ENCODE measurements at places on chromosomes 2 and 18.

DNA sequence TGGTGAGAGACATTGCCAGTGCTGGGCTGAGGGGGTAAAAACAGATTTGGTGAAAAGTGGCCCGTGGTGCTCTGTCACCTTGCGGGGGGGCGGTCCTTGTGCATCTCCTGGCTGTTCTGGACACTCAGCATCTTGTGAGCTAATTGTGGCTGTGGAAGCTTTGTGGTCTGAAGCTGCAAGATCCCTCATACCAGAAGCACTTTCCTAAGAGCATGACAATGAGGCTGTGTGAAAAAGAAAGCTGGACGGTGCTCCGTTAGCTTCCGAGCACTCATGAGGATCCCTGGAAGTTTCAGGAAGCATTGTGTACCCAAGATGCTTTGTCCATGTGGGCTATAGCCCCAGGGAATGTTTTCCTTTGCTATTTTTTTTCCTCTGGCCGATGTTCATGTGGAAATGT lies 74.5 kb downstream of the CABLES1 start:
- no peak for DNase-seq

DNA sequence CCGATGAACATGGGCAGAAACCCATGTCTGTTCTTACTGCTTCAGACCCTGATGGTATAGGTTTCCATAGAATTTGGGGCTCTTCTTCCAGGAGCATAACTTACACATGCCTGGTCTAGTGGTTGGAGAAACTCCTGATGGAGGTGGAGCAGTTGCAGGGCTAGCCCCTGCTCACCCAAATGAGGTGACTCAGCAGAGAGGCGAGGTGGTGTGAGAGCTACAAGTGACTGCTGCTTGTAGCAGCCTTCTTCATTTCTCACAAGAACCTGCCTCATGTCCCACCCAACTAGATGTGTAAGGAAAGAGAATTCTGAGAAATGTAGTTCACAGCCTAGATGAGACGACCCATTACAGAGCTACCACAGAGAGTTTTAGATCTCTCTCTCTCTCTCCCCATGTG lies 105.3 kb downstream of the ZNF407 start:
- DNase-seq = no peak

GRCh38 chr2:33441235-33441810 lies 35.1 kb upstream of the RASGRP3 start:
- DNase-seq = peak; percentile 51

DNA sequence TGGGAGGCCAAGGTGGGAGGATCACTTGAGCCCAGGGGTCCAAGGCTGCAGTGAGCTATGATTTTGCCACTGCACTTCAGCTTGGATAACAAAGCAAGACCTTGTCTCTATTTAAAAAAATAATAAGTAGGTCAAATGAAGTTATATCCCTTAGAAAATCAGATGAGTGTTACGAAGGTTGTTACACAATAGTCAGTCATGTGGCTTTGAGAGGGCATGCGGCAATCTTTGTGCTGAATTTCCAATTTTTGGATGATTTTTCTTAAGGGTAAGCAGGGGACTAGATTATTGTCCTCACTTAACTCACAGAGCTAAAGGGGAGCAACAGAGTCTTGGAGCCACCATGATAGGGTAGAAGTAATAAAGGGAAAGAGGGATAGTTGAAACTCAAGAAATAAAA lies 71.8 kb downstream of the B3GNT2 start:
- DNase-seq = no peak

DNA sequence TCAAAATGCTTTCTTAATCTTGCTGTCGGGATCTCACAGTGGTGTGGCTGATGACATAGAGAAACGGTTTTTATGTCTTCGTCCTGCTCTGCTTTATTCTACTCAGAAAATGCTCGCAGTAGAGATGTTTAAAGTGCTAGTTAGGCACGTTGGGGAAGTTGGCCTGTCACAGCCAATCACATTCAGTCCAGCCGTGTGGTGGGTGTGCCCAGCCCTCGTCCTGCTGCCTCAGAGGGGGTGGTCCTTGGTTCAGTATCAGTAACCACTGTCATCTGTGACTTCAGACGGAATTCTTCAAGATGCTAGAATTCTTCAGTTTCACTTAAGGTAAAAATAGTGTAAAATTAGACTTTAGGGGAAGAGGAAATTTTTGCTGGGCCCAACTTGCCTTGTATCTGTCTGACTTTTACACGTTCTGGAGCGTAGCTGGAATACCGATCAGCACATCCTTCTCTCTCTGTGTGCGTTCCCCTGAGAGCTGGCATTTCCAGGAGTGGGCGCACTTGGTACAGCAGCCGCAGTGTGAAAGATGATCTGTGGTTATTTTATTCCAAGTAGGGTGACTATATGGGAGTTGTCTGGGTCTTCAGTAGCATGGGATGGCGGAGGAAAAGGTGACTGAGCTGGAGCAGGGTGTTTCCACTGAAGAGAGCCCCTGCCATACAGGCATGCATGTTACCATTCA lies 18.5 kb downstream of the TRAF3IP1 start:
- no peak for DNase-seq

DNA sequence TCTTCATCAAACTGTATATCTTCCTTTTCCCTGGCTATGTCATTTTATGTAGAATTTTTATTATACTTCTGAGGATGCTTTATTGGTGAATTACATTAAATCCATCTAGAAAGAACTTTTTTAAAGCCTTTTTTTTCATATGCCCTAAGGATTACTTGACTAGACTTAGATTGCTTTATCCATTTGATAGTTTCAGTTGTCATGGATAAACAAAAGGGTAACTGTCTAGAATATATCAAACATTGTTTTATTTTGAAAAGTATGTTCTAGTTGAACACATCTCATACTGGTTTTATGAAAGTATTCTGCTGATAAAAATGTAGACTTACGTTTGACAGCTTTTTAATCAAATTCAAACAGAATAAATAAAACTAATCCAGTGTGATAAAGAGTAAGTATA lies 639.8 kb downstream of the ARHGAP15 start:
- DNase-seq = no peak

DNA sequence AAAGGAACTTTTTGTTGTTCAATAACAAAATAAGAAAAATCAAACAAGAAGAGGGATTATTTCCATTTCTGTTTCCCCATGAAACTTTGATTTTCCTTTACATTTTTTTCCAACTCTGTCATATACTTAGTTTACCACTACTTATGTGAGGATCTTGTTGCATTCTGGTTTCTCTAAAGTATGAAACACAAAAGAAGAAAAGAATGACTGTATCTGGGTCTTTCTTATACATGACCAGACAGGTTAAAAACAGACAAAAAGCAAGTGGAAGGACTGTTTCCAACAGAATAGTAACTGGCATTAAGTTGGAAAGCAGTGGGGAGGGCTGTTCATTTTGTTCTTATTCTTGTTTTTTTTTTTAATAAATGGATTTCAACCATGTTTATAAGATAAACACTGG lies 1207.8 kb upstream of the FAM98A start:
- peak; percentile 4 for DNase-seq

- no peak for DNase-seq
Measured at GRCh38 chr2:182391443-182391842, 35.4 kb downstream of the PDE1A start.

DNA sequence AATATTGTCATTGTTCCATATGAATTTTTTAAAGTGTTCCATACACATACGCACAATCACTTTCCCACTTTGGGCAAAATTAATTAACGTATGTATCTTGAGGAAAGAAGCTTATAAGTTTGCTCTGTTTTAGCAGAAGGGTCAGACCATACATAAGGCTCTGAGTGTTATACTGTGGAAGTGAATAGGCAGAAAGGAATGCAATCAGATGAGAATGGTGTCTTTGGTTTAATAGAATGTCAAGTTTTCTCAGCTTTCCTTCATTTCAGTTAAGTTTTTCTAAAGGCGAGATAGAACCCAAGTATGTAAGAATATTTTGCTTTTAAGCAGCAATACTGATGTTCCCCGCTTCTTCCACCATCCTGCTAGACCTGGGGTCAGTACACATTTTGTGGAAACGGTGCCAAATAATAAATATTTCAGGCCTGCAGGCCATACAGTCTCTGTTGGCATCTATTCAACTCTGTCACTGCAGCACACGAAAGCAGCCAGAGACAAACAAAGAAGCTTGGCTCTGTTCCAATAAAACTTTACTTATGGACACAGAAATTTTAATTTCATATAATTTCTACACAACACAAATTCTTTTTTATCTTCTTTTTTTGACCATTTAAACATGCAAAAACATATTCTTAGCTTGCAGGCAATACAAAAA lies 100.6 kb downstream of the UPP2 start:
- peak; percentile 45 for DNase-seq

DNA sequence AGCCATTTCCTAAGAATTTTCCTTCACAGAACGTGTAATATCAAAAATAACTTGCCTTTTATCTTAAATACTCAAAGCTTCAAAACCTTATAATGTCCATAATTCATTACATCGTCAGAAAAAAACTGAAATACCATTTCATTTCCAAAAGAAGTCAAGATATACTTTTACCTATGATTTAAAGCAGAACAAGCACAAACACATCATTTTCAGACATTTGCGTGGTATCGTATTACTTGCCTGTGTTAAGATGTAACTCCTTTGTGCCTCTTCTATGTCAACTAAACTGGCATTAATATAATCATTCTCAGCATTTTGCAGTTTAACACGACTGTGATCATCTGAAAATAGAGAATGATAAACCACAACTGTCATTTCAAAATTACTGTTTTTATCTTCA lies 47.5 kb downstream of the PTPN2 start:
- DNase-seq = no peak

DNA sequence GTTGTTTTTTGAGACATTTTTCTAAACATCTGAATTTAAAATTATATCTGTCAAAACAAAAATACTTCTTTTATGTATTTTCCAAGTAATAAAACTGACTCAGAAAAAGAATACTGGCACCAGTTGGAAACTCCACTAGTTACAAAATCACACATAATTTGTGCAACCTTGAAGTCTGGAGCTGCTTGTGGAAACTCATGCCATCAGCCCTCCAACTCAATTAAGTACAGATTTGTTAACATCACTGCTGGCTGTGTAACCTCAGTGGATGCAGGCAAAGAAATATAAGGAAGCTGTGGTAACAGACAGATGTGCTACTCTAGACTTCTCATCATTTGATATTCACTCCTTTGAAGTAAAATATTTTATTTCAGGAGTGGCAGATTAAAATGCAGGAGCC lies 30.0 kb upstream of the RAPH1 start:
- no peak for DNase-seq

GRCh38 chr18:24968238-24968775 lies 383.7 kb downstream of the ZNF521 start:
- DNase-seq = no peak

- DNase-seq = no peak
Measured at GRCh38 chr2:21910832-21911507, 787.2 kb downstream of the TDRD15 start.

GRCh38 chr2:98158305-98158704 lies 71.3 kb downstream of the VWA3B start:
- no peak for DNase-seq

DNA sequence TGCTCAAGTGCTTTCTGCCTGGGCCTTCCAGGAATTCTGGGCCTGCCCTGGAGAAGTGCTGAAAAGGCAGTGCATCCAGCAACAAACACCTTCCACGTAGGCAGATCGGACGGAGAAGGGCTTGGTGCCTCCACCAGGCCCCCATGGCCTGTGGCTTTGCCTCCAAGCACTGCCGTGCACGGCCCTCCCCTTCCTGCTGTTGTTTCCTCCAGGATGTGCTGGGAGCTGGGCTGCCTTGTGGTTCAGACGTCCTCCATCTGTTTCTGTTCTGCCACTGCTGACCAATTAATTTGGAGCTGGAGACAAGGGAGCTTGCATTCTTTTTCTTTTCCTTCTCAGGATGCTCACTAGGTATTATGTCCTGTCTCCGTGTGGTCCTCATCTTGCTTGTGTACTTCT lies 197.0 kb downstream of the HRH4 start:
- DNase-seq = no peak

DNA sequence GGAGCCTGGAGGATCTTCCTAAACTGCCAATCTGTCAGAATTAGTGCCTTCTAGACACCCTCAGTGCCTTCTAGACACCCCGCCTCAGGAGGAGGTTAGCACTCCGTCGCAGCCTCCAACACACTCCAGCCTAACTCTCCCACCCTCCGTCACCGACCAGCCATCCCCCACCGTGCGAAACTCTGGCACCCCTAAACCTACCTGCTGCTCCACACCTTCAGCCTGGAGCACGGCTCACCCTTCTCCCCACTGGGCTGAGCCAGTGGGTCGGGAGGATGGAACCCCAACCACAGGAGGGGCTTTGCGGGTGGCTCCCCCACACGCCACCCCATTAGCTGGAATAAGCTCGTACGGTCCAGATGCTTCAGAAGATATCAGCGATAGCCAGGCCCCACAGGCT lies 468.9 kb upstream of the HS6ST1 start:
- no peak for DNase-seq

DNA sequence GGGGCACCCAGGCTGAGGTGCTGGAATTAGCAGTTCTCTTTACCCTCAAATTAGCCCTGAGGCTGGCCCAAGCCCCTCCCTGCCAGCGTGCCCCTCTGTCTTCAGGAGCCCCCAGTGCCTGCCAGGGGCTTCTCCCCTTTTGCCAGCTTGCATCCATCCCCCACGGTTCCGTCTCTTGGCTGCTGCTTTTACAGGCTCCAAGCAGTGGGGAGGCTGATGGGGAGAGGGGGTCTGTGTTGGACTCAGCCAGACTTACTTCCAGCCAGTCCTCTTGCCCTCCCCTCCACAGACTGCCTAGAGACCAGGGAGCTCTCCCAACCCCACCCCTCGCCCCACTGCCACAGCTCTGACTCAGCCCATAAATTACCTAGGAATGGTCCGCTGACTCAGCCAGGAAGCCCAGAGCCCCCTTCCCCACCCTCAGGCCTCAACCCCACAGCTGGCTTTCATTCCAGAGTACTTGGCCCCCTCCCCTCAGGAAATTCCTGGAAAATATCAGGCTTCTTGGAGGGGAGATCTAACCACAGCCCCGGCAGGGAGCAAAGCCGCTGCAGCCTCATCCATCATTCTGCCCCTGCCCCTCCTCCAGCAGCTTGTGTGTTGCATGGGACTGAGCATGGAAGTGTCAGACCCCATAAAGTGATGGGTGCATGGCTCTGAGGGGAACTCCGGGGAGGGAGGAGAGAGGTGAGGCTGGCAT lies 184.6 kb downstream of the ZFP36L2 start:
- DNase-seq = peak; percentile 98

- DNase-seq = no peak
Measured at GRCh38 chr2:179532863-179533278, 268.2 kb upstream of the SESTD1 start.

DNA sequence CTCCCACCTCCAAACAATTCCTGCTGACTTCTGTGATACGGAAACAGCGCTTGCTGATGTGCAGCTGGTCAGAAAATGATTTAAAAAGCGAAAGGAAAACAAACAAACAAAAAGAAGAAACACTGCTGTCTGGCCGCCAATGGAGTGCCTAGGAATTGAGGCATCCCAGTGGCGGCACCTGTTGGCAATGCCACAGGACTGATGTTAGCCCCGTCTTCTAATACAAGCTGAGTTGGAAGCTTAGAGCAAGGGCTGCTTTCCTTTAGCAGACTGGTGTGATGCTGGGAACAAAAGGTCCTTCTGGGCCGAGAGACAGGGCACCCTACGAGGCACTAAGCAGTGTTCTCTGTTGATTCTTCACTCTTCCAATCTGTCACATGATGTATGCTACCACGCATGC lies 163.6 kb upstream of the REV1 start:
- no peak for DNase-seq
